Astrocyte (in vitro differentiated cells and primary cell): ENCODE measurements at places on chromosomes 6 and 20.

DNA sequence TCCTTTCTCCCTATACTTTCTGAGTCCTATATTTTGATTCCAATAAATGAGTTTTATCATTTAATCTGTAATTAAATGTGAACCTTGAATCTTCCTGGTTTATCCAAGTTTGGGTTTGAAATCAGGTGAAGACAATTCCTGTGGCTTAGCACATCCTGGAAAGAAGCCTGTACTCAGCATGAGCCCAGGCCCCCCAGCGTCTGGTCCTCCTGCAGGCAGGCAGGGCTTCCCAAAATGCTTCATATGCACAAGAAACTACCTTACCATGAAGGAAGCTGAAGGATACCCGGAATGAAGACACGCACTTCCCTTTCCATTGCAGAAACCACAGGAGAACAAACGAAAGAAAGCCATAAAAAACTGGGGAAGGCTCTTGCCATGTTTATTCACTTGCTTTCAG lies 157.4 kb upstream of the PDE10A start:
- no peak for DNase-seq

- no peak for DNase-seq
These were observed 333.7 kb downstream of the ZFAND3 start for GRCh38 chr6:38153076-38153797.

- DNase-seq = no peak
These were observed 70.7 kb downstream of the PRDM1 start for GRCh38 chr6:106156863-106157262.

DNA sequence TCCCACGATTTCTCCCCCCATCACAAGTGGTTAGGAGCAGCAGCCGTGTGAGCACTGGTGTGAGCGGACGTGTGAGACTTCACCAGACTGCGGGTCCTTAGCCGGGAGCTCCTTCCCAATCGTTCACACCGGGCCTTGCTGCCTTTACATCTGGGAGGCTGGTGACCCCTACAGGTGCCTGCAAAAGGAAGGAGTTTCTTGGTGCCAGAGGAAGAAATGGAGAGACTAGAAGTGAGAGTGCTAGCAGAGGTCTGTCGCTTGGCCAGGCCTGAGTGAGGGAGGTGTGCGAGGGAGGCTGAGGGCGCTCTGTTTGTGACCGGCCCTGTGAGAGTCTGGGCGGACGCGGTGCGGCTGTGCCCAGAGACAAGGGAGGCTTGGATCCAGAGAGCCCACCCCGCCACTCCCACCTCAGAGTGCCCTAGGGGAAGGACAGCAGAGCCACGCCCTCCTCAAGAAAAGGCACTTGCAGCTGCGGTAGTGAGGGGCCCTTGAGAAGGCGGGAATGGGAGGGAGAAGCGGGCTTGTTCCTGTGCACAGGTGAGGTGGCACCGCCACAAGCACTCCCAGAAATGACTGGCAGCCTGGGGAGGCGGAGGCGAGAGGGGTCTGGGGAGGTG lies 10.0 kb upstream of the ARMC2 start:
- DNase-seq = peak; percentile 15

- DNase-seq = no peak
These were observed 8.8 kb downstream of the GPR31 start for GRCh38 chr6:167148997-167149396.

DNA sequence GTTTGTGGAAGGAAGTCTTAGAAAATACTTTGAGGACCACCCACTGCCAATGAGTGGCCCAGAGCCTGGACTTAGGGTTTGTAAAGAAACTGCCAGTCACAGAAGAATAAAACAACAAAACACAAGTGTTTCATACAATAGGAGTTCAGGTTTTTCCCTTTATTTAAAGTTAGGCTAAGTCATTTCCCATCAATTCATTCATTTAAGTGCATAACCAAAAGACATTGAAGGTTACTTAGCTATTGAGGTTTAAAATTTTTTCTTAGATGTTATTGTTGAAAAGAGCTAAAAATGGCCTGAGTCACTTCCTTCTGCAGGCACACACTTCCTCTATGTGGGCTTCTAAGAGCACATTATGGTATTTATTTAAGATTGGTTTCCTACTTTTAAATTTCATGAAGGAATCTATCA lies 54.2 kb downstream of the ARMC2 start:
- DNase-seq = peak; percentile 35

DNA sequence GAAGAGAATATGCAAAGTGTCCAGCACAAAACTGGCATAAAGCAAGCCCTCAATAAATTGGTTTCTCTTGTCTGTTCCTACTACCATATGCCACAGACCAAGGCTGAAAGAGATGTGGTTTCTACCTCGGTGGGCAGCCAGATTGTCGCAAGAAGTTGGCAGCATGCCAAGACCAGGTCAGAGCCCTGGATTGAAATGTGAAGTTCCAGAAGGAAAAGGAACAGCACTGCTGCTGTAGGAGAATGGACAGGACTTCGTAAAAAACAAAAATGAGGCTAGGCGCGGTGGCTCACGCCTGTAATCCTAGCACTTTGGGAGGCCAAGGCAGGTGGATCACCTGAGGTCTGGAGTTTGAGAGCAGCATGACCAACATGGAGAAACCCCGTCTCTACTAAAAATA lies 22.1 kb downstream of the MRPL14 start:
- DNase-seq = no peak

GRCh38 chr6:128659276-128659675 lies 138.9 kb upstream of the PTPRK start:
- DNase-seq = no peak

DNA sequence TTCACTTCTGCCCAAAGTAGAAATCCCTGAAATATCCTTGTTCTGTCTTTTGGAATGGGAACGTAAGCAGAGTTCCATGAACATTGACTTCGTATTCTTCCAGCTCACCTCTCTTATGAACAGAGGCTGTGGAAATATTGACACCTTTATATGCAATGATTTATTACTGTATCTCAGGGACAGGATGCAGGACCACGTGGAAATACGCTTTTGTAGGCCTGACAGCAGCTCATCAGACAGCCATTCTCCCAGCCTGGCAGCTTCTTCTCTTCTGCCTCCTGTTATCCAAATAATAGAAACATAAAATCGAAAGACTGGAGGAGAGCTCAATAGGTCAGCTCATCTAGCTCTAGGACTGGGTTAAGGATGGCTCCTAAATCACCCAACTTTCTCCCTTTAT lies 106.2 kb upstream of the DTNBP1 start:
- no peak for DNase-seq

DNA sequence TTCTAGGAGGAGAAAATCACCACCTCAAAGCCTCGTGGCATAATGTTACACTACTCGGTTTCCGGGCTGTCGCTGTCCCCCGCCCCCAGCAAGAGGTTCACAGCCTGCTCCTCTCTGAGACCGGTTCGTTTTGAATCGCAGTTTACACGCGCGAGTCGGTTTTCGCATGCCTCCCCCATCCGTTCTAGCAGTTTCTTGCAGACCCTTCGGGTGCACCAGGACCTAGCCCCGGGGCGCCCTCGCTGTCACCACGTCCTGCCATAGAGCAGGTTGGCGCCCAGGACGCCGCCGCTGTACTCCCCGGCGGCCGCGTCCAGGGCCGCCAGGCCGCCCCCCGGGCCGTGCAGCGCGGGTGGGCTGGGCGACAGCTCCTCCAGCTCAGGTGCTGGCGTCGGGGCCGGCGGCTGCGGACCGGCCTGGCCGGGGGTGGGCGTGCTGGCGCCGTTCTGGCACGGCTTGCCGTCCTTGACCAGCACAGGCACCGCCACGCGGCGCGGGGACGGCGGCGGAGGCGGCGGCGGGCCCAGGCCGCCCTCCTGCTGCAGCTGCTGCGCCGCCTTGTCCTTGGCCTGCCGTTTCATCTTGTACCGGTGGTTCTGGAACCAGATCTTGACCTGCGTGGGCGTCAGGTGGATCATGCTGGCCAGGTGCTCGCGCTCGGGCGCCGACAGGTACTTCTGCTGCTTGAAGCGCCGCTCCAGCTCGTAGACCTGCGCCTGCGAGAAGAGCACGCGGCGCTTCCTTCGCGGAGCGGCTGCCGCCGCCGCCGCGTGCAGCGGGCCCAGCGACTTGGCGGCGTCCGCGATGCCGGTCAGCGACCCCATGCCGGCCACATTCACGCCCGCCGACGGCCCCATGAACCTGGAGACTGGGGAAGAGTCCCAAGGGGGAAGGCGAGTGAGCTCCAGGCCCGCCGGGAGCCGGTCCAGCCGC lies 1.4 kb downstream of the NKX2-4 start:
- DNase-seq = no peak

GRCh38 chr20:57829805-57830514 lies 120.1 kb upstream of the PMEPA1 start:
- DNase-seq = no peak
